ENCODE measurements at places on chromosomes 12 and 14. TPM values are rescaled to one million over a fixed set of nuclear protein-coding genes. Genes with fewer than 3 reads are reported as not detected.

Gene HSPA2
- 2.7 TPM for total RNA-seq

Gene IL23A
- total RNA-seq, result not detected

Gene PRH2
- total RNA-seq, result not detected

Gene PMCH
- not detected for total RNA-seq

GRCh38 chr12:42426746-42427145, 100.8 kb downstream of the PPHLN1 start:
- no peak for DNase-seq

GRCh38 chr12:7139200-7139599, 9.0 kb downstream of the CLSTN3 start:
- DNase-seq, result no peak

GRCh38 chr12:10456856-10457255, 3.7 kb upstream of the KLRC1 start:
- DNase-seq, result no peak

DNA sequence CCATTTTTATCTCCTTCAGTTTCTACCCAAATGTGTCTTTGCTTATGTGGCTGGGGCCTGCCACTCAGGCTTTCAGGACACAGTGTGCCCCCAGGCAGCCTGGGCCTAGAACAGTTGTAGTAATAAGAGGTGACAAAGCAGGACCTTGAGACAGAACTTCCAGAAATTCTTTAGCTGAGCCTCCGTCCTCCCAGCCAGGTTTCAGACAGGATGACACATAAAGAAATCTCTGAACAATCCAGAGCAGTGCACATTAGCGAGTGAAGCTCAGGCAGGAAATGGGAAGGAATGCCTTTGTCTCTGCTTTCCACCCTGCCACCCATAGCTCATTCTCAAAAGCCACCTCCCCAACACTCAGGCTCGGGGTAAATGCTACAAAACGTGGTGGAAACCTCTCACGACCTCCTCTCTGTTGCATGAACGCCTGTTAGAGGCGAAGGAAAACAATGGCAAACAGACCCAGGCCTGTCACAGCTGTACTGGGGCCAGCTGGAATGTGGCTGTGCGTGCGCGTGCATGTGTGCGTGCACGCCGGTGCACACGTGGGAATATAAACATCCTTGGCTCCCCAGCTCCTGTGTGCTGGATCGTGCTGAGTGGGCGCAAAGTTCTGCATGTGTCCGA, 286.7 kb downstream of the ZFP36L1 start:
- no peak for DNase-seq

DNA sequence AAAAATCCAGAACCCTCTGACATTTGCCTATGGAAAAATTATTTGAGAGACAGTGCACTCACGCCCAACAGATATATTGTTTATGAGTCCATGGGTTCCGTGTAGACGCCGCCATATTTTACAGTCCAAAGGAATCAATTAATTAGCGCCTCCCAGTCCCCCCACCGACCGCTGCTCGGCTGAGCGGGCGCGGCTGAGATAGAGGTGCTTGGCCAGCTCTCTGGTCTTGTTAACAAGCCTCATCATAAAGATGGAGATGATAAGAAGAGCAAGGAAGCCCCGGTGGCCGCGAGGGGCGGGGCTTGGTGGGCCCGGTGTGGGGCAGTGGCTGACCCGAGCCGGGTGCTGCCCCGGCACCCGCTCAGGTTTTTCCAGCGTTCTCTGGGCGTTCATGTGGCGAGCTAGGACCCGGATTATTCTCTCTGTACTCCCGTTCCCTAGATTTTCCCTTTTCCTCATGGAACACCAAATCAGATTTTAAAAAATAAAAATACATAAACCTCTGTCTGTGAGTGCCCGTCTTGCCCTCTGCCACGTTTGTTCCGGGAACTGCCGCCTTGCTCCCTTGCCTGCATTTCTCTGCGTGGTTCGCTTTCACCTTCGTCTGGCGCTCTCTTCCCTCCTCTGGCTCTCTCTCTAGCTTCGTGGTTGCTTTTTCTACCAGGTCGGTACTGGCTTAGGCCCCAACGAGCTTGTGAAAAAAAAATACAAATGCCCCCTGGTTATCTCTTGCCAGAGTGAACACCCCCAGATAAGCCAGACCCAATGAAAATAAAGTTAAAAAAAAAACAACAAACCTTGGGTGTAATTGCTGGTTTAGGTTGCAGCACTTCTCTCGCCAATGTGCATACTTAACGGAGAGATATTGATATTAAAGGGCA, 9.0 kb downstream of the HOXC12 start:
- DNase-seq, result no peak

- DNase-seq, result no peak
Measured at GRCh38 chr12:99170037-99170436, 477.5 kb upstream of the GARIN6 start.

DNA sequence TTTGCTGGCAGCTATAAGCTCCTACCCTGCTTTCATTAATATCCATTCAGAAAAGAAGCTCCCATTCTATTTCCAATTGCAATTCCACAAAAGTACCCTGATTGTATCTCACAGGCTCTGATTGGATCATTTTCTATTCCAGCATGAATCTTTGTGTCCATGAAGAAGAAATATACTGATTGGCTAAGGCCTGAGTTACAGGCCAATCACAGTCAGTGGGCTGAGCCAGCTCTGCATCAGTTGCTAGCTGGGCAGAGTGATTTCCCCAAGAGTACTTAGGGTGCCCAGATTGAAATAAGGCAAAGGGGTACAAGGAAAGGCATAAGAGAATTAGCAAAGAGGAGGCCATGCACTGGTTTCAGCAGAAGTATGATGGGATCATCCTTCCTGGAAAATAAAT, 14.4 kb downstream of the ART4 start:
- no peak for DNase-seq

Data from neural crest cell (in vitro differentiated cells).